ENCODE measurements at places on chromosomes 7 and 10. TPM values are rescaled to one million over a fixed set of nuclear protein-coding genes. Genes with fewer than 3 reads are reported as not detected.

RARRES2 gene
- 48.7 TPM for total RNA-seq

MGMT gene
- total RNA-seq: not detected

HKDC1 gene
- 22.7 TPM for total RNA-seq

EXOSC1 gene
- 116 TPM for total RNA-seq

PSD gene
- not detected for total RNA-seq

ZFAND2A gene
- total RNA-seq: 70.3 TPM

NXPH1 gene
- total RNA-seq: not detected
